ENCODE measurements at places on chromosomes 1 and 21. TPM values are rescaled to one million over a fixed set of nuclear protein-coding genes. Genes with fewer than 3 reads are reported as not detected.

DNA sequence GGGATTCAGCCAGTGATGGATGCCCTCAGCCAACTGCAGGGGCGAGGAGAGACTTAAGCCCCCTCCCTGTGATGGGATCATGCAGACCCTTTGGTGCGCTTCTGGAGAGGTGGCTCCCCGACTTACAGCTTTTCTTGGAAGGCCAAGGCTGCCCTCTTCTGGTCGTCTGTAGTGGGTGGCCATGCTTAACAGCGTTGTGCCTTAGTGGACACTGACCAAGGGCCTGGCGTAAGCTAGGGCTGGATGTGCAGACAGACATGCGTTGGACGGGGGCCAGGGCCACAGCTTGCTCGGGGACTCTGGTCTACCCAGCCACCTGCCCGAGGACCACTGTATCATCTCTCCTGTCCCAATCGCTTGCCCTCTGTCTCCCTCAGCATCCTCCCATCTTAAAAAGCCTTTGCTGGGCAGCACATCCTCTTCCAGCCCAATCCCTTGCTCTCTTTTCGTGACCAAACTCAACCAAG is 5.5 kb downstream of the AZIN2 start:
- peak; percentile 89 for DNase-seq

- peak; percentile 46 for DNase-seq
Observed at GRCh38 chr1:88608139-88608943, 75.7 kb upstream of the PKN2 start.

- DNase-seq: no peak
Observed at GRCh38 chr1:119688810-119689209, 22.9 kb upstream of the PHGDH start.

Gene SMIM1
- 0.87 TPM for total RNA-seq

Gene TSNAX
- total RNA-seq: 24.0 TPM

Gene CHD5
- total RNA-seq: under 0.01 TPM

Measured in lung microvascular endothelial cell (primary cell).